ENCODE measurements at places on chromosomes 1 and 21.

GRCh38 chr1:218395916-218396315 is 50.8 kb downstream of the TGFB2 start:
- DNase-seq, result no peak

GRCh38 chr1:50873458-50874187 is 86.4 kb downstream of the FAF1 start:
- DNase-seq, result peak; percentile 11

DNA sequence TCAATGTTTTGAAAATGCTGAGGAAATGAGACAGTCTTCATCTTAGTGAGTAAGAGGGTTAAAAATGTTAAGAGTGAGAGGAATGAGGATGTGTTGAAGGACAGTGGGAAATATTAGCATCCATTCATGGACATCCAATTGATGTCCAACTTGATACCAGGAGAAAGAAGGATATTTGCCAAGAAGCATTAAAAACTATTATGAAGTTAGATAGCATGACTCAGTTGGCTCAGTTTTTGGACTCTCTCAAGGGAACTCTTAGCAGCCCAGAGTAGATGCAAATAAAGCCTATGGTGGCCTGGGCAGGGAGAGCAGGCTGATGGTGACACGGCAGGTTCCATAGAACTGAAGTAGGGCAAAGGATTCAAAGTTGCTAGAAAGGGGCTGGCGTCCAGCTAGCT is 171.0 kb downstream of the ZZZ3 start:
- no peak for DNase-seq

- DNase-seq, result peak; percentile 52
Measured at GRCh38 chr1:184387476-184388318, 868 bp downstream of the C1orf21 start.

DNA sequence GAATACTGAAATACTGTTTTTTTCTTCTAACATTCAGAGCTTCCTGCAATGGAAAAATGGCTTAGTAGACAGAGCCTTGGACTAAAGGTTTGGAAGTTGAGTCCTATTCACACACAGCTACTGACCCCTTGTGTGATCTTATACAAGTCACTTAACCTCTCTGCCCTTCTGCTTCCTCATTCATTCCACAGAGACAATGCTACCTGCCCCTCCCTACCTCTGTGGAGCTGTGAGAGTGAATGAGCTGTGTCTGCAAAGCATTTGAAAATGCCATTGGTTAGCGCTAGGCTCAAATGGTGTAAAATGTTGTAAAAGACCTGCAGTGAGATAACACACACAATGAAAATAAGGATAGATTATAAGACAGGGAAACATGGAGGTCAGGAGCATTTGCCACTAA is 214.4 kb downstream of the BARHL2 start:
- no peak for DNase-seq

DNA sequence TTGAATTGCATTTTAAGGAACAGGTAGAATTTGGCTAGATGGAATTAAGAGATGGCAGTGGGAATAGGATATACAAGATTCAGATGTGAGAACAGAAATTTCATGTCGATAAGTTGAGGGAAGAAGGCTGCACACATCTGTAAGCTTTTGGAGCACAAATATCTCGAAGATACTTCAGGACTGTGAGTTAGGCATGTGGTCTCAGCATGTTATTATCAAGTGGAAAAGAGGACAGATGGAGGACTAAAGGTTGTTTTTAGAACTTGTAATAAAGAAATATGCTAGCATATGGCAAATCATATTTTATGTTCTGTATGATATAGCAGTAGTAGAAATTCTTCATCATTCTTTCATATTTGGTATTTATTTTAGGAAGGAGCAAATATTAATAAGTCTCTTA is 61.5 kb downstream of the KIF1B start:
- DNase-seq, result no peak

DNA sequence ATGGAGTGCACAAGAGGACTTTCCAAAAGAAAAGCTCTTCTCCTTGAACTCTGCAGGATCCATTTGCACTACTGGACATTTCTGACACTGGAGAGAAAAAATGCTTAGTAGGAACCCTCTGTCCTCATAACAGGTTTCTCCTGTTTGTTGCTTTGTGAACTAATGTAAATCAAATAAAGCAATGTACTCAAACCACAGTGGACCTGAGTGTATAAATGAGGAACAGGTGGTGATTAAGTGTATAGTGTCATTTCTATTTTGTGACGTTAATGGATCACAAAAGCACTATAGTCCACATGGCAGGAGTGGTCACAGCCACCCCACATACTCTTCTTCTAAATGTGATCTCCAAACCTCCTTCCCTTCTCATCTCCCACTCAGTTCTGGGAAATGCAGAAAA is 268.4 kb upstream of the DUSP10 start:
- no peak for DNase-seq

DNA sequence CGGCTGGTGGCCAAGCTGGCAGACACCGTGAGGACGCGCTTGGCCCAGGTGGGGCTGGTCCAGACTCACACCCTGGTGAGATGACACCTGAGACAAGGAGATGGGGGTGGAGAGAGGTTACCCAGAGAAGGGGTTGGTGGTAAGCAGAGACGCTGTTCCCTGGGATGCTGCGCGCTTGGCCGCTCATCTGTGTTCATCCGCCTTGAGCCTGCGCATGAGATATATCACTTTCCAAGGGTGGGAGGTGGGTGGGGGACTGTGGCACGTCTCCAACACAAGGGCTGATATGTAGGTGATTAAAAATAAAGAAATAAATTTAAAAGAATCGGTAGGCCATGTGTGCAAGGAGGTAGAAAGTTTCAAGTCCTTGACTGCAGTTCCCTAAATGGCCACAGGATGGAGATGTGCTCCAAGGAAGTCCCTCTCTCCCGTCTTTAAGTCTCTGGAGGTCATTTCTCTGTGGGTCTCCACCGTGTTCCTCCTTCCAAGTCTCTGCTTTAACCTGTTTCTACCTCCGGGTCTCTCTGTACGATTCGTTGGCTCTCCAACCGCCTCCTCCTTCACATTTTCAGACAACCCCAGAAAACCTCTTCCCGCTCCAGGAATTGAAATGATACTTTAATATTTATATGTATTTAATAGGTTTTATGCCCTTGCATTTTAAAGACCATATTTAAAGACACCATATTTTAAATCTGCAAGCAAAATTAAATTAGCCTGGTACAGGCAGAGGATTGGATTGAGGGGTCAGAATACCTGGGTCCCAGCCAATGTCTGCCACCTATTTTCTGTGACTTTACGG is 4.5 kb downstream of the TTC24 start:
- peak; percentile 74 for DNase-seq

DNA sequence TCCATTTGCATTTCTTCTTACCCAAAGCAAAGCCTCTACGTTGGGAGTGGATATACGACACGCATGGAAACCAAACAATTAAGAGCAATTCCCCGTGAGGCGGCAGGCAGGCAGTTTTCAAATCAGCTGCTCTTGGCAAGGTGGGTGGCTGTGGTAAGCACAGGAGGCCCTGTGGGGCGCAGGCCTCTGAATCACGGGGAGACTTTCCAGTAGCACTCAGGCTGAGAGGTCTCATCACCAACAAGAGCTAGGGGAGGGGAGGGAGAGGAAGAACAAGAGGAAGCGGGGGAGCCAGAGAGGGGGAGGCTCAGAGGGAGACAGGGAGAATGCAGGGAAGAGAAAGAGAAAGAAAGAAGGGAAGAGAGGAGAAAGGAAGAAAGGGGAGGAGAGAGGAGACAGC is 56.4 kb downstream of the MT1HL1 start:
- no peak for DNase-seq

- no peak for DNase-seq
Measured at GRCh38 chr1:38899560-38899959, 18.2 kb upstream of the GJA9 start.

- DNase-seq, result no peak
Measured at GRCh38 chr1:211200311-211200710, 58.9 kb upstream of the RCOR3 start.

GRCh38 chr1:161071886-161072371 is 2.2 kb upstream of the ARHGAP30 start:
- DNase-seq, result peak; percentile 35

- DNase-seq, result no peak
Measured at GRCh38 chr1:39508857-39509305, 17.4 kb downstream of the BMP8A start.

- DNase-seq, result no peak
Measured at GRCh38 chr1:66464351-66464750, 69.6 kb upstream of the SGIP1 start.

DNA sequence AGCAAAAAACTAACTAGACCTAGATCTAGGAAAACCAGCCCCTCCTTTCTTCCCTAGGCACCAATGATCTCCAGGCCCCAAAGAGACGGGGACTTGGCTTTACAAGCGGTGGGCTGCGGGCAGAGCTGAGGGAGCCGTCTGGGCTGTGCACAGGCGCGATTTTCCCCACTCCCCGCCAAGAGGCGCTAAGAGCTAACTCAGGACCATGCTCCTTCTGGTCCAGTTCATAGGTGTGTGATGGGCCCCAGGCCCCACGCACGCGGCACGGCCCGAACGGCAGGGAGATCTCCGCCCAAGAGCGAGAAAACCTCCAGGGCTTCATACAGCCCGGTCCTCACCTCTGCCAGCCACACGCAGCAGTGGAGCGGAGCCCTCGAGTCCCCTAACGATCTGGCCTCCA is 7.5 kb upstream of the GPR153 start:
- DNase-seq, result no peak

- DNase-seq, result peak; percentile 76
Measured at GRCh38 chr1:183180218-183180617, 5.8 kb upstream of the LAMC2 start.

DNA sequence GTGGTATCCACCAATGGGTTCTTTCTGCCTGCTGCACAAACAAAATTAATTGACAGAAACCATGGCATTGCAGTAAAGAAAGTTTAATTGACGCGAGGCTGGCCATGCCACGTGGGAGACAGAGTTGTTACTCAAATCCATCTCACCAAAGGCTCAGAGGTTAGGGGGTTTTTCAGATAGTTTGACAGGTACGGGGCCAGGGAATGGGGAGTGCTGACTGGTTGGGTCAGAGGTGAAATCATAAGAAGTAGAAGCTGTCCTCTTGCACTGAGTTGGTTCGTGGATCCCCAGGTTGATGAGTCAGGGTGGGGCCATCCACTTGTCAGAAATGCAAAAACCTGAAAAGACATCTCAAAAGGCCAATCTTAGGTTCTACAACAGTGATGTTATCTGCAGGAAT is 941 bp upstream of the TBCE start:
- no peak for DNase-seq

DNA sequence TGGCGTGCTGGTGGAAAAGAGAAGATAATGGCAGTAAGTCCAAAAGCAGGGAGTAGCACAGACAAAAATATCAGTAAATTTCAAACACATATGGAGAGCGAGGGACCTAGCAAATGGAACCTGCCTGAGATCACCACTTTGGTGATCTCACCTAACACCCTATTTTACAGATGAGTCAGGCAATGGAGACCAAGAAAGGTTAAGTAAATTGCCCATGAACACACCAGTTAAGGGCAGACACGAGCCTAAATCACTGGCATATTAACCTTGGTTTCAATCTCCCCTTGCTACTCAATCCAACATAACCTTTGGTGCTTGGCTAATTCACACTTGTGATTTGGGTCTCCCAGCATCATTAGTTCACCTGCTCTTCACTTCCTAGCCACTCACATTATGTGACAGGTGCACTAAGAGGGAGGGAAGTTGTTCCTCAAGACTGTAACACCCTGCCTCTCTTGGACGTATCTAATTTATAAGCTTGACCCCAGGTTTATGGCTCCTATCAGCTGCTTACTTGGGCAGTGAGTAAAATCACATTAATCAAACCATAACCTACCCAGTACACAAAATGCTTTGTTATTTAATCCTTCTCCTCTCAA is 11.5 kb downstream of the ZNF697 start:
- DNase-seq, result no peak

GRCh38 chr1:41498804-41499203 is 14.3 kb upstream of the EDN2 start:
- no peak for DNase-seq

DNA sequence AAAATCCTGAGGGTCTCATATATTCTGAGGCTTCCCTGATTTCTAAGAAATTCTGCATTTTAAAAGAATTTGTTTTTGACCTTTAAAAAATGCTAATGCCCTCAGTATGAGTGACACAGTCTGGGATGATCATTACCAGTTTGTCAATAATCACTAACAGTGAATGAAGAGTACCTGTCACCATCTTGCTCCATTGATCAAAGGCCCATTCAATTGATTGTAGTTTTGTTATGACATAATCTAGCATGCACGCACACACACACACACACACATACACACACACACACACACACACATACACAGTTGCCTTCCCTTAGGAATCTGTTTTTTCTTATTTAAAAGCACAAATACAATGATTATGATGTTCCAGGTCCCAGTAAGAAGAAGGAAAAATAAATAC is 250.4 kb downstream of the NFIA start:
- DNase-seq, result no peak

DNA sequence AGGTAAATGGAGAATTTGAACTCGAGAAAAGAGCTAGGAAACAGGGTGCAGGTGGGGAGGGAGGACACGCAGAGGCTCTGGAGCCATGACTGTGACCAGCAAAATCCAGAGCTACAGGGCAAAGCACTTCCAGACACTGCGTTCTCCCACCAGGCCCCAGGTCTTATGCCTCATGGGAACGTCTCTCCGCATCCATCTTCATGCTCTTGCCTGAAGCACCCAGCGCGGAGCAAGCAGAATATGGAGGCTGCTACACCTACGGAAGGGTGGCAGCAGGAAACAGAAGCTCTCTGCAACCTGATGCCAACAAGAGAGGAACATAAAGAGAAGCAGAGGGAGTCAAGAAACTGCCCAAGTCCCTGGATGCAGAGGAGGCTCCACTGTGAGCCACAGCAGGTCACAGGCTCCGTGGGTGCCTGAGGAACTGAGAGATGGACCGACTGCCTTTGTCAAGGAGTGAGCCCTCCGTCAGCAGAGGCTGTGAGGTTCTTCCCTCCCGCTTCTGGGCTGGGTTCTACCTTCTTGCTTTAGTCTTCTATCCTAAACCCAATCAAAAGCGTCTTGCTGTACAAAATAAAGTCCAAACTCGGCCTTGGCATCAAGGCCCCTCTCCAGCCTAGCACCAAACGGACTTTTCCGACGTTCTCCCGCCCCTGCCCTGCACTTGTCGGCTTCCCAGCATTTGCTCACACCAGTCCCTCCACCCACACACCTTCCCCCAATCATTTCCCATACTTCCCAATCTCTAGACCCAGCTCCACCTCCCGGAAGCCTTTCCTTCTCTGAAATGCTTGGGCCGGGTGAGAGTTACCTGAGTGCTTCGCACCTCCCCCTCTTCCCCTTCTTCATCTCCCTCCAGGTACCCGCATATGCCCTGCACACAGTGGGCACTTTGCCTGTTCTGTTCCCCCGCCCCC is 930 bp downstream of the DHCR24 start:
- peak; percentile 15 for DNase-seq

GRCh38 chr1:110089561-110090275 is 19.2 kb upstream of the ALX3 start:
- no peak for DNase-seq

DNA sequence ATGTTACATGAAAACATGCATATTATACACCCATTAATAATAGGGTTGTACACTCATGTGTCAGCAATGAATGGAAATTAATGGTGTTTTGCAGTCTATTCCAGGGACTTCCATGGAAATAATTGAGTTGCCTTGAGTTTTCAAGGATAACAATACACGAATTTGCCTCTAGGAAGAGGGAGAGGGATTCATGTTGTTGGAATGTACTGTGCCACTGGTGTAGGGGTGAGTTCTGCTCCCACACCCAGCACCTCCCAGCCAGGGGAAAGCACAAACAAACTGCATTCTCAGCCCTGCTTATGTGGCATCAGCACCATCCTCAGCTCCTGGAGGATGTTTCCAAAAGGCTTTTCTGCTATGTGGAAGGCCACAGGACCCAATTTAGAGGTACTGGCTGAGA is 57.8 kb downstream of the BCAR3 start:
- DNase-seq, result no peak
